ENCODE measurements at places on chromosomes 4 and X.
A peak's percentile ranks its signal among the peaks of the same experiment; 100 is the strongest.

GRCh38 chrX:119549327-119550016 is 15.7 kb downstream of the STEEP1 start:
- DNase-seq = no peak

DNA sequence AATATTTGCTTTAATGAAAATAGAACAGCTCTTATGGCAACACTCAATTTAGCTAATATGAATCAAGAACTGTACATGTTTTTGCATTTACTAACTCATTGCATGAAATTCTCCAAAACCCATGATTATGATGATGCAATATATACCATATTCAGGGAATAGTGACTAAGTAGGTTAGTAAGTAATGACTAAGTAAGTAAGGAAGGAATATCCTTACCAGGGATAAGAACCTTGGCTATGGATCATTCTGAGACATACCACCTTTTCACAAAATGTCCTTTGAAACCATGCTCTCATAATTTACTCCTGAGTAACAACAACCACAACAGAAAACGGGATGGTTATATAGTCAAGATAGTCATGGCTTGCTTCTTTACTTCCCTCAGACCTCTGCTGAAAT is 1513.0 kb downstream of the STIM2 start:
- DNase-seq = no peak

DNA sequence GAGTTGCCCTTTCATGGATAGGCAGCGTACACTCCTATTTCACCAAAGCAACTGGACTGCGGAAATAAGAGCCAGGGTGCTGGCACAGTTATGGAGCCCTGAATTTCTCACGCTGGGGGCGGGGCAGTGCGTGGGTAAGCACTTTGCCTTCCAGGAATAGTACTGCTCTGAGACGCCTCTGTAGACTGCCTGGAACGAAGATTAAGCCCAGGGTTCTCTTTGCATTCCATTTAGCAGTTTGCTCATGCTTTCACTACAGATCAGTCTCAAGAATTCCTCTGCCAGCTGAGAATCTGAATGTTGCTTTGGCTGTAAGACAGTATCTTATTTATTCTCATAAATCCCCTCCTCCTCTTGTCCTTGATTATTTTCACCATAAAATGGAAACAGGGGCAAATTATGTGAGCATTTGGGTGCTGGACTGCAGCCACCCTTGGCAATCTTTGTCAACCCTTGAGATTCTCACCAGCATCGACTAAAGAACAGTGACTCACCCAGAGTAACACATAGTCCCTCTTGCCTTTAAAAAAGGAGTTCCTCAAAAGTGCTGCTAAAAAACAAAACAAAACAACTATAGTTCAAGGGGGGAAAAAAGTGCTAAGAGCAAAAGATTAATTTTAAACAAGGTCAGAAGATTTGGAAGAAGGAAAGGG is 88.9 kb upstream of the CITED1 start:
- peak; percentile 38 for DNase-seq

GRCh38 chr4:142408003-142408441 is 438.1 kb downstream of the INPP4B start:
- DNase-seq = no peak

- peak; percentile 89 for DNase-seq
Observed at GRCh38 chrX:103845165-103845653, 13.2 kb upstream of the RAB9B start.

Measured in OCI-M1 (cell line).